ENCODE measurements at places on chromosomes 5 and 9. TPM values are rescaled to one million over a fixed set of nuclear protein-coding genes. Genes with fewer than 3 reads are reported as not detected.

- H3K4me1 ChIP-seq: no peaks in the 10 kb centered on the region
- H3K27me3 ChIP-seq: no peaks in the 10 kb centered on the region
- H3K4me3 ChIP-seq: no peak overlapping the region
- H3K36me3 ChIP-seq: no peaks in the 10 kb centered on the region
Measured at GRCh38 chr5:147341345-147341744, 106.5 kb downstream of the STK32A start.

LCN1 gene
- total RNA-seq: not detected

DNA sequence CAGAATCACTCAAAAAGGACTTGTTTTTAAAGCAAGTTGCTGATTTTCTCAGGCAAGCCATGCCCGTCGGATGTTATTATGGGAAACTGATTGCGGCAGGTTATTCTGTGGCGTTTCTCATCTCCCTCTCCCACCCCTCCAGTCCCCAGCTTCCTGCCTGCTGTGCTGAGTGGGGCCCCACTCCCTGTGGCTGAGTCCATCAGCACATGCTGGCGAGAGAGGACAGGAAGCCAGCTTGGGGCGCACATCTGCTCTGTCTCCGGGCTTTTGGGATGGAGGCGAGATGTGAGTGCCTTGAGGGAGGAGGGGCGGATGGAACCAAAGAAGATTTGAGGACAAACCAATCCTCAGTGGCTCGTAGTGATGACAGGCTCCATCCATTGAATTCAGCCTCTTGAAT lies 108.0 kb downstream of the DAPK1 start:
- no peaks in the 10 kb centered on the region for H3K36me3 ChIP-seq
- H3K27ac ChIP-seq: no peak overlapping the region
- H3K4me1 ChIP-seq: peaks cover 20% of the 10 kb centered on the region
- no peaks in the 10 kb centered on the region for H3K27me3 ChIP-seq
- no peak for DNase-seq

DNA sequence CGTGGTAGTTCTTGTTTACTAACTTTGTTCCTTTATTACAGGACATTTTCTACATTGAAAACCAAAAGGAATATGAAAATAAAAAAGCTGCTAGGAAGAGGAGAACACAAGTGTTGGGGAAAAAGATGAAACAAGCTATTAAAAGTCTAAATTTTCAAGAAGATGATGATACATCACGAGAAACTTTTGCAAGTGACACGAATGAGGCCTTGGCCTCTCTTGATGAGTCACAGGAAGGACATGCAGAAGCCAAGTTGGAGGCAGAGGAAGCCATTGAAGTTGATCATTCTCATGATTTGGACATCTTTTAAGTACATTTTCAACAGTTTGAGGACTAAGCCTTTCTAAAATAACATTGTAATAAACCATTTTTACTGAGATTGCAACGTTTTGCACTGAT lies 23.8 kb downstream of the PHAX start:
- peaks cover 12% of the 10 kb centered on the region for H3K4me1 ChIP-seq
- peaks cover 7% of the 10 kb centered on the region for H3K36me3 ChIP-seq
- H3K27ac ChIP-seq: peak overlapping the region; percentile 75
- H3K27me3 ChIP-seq: no peaks in the 10 kb centered on the region
- peak; percentile 88 for DNase-seq
- peak overlapping the region; percentile 2 for H3K4me3 ChIP-seq

FCN1 gene
- total RNA-seq: not detected

GRCh38 chr5:8060235-8060952 lies 191.4 kb downstream of the MTRR start:
- no peaks in the 10 kb centered on the region for H3K27me3 ChIP-seq
- H3K4me3 ChIP-seq: no peak overlapping the region
- no peaks in the 10 kb centered on the region for H3K36me3 ChIP-seq
- no peak for DNase-seq
- H3K27ac ChIP-seq: no peak overlapping the region
- H3K4me1 ChIP-seq: no peaks in the 10 kb centered on the region

- H3K4me1 ChIP-seq: no peaks in the 10 kb centered on the region
- H3K27ac ChIP-seq: no peak overlapping the region
- no peaks in the 10 kb centered on the region for H3K27me3 ChIP-seq
Measured at GRCh38 chr9:78132701-78133058, 101.1 kb upstream of the GNAQ start.

DNA sequence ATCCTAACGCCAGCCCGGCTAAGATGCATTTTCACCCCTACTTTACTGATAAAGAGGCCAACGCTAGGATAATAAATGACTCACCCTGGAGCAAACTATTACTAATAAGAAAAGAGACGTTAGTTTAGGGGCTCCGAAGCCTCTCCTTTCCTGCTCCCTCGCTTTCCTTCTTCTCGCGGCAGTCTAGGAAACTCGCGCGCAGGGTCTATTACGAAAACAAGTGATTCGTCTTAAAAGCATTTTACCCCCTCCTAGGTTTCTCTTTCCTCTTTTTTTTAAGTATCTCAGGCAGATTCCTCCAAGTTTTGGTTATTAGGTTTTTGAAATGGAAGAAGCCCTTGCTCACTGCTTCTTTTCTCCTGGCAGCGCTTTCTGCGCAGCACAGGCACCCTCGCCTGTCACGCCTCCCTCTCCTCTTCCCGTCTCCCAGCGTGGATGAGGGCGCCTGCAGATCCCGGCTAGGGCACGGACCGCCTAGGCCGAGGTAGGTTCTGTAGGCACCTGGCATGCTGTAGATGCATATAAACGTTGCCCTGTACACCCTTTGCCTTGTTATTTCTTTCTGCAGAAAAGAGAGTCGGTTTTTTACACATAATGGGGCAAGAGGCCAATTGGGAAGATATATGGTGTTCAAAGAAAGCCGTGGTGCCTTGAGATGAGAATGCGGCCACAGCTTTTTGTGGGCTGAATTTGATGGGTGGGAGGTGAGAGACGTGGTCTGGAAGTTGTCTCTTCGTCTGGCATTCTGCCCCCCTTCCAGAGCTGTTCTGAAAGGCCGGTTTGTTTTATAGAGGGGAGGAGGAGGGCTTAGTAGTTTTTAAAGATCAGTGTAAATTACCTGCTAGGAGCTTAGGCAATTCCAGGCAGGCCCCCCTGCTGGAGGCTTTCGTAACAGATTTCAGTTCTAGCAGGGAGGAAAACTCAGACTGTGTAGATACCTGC lies 983 bp downstream of the GCNT1 start:
- no peaks in the 10 kb centered on the region for H3K27me3 ChIP-seq
- H3K4me3 ChIP-seq: peak overlapping the region; percentile 87
- H3K36me3 ChIP-seq: no peaks in the 10 kb centered on the region
- peaks cover 16% of the 10 kb centered on the region for H3K4me1 ChIP-seq

- peaks cover 59% of the 10 kb centered on the region for H3K27me3 ChIP-seq
- peaks cover 37% of the 10 kb centered on the region for H3K4me1 ChIP-seq
- peak overlapping the region; percentile 43 for H3K4me3 ChIP-seq
- no peak overlapping the region for H3K27ac ChIP-seq
- H3K36me3 ChIP-seq: no peaks in the 10 kb centered on the region
Measured at GRCh38 chr5:73298251-73298771, 125.3 kb downstream of the TMEM174 start.

Data from astrocyte (in vitro differentiated cells and primary cell).